ENCODE measurements at places on chromosomes 13 and 19.
A peak's percentile ranks its signal among the peaks of the same experiment; 100 is the strongest.

DNA sequence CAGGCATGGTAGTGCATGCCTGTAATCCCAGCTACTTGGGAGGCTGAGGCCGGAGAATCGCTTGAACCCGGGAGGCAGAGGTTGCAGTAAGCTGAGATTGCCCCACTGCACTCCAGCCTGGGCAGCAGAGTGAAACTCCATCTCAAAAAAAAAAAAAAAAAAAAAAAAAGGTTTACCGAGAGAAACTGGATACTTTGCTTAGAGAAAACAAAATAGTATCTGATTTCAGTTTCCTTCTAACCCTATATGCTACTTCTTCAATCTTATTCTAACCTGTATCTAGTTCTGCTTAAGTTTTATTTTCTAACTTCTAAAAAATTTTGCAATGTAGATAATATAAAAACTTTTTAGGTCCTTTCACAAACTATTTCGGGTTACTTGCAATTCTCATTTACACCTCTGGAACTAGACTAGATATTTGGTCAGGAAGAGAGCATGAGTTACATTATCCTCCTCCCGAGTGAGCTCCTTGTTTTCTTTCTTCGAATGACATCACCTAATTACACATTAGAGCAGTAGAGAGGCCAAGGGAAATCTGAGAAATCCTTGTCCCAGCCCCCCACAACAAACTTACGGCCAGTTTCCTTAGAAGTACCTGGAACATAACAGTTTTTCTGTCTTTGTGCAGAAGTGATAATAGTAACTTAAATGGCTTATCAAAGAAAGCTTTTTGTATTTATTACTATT, 128.9 kb downstream of the B3GLCT start:
- DNase-seq: no peak

DNA sequence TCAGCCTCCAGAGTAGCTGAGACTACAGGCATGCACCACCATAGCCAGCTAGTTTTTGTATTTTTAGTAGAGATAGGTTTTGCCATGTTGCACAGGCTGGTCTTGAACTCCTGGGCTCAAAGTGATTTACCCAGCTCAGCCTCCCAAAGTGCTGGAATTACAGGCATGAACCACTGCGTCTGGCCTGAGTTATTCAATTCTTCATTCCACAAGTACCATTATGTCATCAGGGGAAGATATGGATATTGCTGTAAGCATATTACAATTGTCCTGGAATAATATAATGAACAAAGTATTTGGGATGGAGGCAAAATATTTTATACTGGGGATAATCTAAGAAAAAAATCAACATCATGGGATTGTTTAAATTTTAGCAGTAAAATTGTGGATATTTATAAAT, 646.0 kb upstream of the SLITRK6 start:
- no peak for DNase-seq

DNA sequence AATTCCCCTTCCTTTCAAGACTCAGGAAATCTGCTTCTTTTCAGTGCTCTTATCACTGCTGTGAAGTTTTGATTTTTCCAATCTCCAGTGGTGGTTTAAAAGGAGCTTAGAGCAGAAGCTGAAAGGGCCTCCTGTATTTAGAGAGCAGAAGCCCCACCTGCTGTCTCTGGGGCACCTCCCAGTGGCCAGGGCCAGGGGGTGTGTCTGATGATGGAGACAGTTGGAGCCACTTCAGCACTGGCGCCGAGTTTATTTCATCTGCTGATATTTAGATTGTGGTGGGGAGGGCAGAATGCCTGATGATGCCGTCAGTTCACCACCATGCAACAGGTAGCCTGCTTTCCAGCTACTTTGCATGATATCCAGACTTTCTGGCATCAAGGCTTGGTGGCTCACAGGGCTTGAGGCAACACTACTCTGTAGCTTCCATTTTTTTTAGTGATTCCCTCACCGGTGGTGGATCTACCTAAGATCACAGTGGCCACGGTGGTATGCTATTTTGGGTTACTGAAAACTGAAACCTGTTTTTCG, 371.9 kb downstream of the KCNRG start:
- DNase-seq: peak; percentile 75

- no peak for DNase-seq
Observed at GRCh38 chr13:74061926-74062595, 72.1 kb downstream of the KLF12 start.

DNA sequence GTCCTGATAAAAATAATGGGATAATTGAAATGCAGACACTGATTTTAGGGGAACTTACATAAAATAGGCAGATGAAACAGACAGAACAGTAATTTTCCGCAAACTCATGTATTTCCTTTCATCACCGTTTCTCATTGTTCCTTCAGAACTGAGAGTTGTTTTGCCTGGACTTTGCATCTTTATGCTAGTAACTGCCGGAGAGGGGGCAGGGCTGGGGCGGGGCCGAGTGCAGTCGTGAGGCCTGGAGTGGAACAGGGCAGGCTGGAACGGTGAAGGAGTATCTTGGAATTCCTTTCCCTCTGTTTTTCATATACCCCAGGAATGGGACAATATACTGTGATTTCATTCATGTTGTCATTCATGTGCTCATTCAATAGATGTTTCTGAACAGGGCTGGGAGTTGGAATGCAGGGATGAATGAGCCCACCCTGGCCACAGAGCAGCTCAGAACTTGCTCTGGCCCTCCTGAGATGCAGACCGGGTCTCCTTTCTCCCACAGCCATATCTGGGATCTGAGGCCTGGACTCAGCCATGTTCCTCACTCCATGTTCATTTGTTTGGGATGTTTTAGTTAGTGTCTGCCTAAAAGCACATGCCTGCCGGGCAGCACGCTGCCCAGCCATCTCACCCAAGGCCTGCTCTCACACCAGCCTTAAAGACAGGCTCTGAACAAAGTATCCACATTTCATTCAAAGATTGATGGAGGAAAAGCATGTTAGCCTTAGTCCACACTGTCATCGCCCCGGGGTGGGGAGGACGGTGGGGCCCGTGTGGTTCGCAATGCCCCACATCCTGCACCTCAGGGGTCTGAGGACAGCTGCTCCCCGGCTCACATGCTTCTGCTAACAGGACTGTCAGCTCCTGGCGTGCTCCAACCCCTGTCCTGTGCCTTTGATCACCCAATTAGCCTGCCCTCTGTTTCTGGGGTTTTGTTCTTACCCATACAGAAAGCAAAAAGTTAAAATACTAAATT, 92.9 kb downstream of the SOX1 start:
- no peak for DNase-seq

- DNase-seq: no peak
Observed at GRCh38 chr19:799076-799881, 2.0 kb downstream of the PTBP1 start.

- no peak for DNase-seq
Observed at GRCh38 chr19:4328243-4328990, 10.2 kb downstream of the STAP2 start.

GRCh38 chr13:22648320-22648801, 532.4 kb upstream of the SGCG start:
- DNase-seq: no peak

DNA sequence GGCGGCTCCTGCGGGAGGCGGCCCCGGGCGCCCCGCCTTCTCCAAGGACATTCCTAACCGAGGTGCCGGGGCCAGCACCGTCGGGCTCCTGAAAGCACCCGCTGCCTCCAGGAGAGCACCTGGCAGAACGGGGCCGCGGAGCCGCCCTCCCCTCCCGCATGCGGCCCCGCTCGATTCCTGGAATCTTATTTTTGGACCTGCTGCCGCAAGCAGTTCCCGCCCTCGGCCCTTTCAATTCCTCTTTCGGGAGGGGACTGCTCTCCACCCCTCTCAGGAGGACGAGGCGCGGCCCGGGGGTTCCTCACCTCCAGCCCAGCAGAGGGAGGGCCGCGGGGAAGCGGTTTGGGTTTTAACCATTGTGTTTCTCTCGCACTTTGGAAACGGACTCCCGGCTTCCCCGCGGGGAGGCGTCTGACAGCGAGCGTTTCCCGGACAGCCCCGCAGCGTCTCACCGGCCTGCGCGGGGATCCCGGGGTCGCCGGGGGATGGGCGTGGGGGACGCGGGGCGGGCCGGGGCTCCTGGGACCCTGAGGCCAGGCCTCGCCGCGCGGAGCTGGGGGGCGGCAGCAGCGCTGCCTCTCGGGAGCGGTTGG, 849 bp downstream of the GAS6 start:
- no peak for DNase-seq

DNA sequence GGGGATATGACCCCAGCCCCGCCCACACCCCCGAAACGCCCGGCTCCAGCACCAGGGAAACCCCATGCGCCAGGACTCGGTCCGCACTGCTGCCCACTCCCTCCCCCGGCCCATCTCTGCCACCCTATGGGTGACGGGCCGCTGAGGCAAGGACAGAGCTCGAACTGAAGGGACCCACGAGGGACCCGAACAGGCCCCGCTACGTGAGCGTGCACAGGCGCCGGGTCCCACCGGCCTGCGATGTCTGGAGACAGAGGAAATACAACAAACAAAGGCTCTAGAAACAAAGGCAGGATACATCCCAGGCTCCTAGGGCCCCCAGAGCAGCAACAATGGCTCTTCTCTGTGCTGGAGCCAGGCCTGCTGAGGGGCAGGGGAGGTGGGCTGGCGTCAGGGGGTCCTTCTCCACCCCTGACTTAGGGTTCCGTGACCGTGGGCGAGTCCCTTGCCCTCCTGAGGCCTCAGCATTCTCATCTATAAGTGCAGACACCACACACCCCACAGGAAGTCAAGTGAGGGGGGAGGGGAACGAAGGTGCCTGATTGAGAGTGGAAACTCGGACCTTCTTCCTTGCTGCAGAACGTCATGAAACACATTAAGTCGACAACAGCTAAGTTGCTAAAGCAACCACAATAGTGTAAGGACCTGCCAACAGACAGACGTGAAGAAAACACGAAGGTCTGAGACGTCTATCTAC, 3.1 kb downstream of the ABHD17A start:
- no peak for DNase-seq

- no peak for DNase-seq
Observed at GRCh38 chr13:96900986-96901385, 93.3 kb downstream of the OXGR1 start.

GRCh38 chr13:97348569-97349100, 85.3 kb upstream of the RAP2A start:
- DNase-seq: no peak

DNA sequence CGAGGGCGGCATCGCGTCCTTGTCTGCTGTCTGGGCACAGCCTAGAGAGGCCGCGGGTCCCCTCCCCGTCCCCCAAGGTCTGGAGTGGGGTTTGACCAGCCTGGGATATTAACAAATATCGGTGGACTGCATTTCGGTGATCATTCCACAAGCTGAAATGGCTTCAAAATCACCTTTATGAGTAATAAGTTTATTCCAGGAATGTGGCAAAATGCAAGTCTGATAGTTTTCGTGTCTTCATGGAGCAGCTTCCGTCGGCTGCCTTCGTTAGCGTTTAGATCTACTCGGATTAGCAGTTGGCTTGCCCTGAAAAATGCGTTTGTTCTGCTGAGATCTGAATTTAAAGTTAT, 1.1 kb upstream of the GJA3 start:
- DNase-seq: no peak

DNA sequence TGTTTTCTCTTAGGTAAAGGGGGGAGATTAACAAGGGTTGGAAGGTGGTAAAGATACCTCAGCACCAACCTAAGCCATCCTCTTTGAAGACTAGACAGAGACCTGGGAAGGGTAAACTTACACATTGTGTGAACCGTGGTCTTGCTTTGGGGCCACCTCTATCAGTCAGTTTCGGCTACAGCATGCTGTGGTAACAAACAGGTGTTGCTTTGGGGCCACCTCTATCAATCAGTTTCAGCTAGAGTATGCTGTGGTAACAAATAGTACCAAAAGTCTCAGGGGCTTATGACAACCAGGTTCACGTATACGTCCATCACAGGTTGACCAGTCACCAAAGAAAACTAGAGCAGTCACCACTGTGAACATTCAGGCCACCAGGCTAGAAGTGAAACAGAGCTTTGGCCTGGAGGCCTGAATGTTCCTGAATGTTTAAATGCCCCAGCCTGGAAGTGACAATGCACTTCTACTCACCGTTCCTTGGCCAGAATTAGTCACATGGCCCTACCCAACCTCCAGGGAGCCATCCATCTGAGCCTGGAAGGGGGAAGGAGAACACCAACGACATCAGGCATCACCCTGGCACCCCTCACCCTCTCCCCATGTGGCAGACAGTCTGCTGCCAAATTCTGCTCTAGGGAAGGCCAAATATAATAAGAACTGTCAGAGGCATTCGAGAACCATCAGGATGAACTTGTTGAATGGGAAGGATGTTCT, 3.8 kb downstream of the FXYD7 start:
- DNase-seq: no peak

- peak; percentile 17 for DNase-seq
Observed at GRCh38 chr19:16441661-16442162, 30.1 kb downstream of the EPS15L1 start.

DNA sequence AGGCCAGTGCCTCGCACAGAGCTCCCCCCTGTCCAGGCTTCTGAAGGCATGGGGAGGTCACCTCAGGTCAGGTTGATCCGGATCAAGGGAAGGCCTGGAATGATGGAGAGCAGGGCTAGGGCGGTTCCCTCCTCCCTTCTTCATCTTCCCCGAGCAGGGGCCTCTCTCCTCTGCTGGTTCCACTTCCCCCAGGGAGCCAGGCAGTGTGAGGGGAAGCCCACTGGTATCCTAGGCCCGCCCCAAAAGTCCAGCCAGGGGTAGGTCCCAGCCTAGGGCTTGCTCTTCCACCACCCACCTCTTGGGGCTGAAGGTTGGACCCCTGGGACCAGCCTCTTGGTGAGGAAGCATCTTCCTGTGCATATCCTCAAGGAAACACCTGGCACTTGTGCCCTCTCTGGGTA, 16.4 kb upstream of the PRR19 start:
- no peak for DNase-seq

- no peak for DNase-seq
Observed at GRCh38 chr13:44298314-44298713, 75.3 kb upstream of the SERP2 start.

DNA sequence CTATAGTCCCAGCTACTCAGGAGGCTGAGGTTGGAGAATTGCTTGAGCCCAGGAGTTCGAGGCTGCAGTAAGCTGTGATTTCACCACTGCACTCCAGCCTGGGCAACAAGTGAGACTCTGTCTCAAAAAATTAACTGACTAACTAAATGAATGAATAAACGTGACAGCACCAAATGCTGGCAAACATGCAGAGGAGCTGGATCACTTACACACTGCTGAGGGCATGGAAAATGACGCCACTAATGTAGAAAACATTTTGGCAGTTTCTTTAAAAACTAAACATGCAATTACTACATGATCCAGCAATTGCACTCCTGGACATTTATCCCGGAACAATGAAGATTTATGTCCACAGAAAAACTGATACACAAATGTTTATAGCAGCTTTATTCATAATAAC, 31.3 kb upstream of the GTF3A start:
- no peak for DNase-seq

DNA sequence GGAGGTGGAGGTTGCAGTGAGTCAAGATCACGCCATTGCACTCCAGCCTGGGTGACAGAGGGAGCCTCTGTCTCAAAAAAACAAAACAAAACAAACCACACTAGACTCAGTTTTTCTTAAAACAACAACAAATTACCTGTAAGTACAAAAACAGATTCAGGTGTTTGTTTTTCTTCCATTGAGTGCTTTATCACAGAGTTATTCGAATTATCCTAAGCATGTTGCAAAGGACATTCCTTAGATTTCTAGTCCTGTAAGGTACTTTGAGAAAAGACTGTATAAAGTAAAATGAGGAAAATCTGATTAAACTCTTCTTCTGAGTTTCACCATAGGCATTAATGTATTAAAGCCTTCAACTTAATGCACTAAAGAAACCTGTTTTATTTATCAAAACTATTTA, 2.2 kb upstream of the EEF1AKMT1 start:
- DNase-seq: no peak

GRCh38 chr13:43100667-43101066, 77.3 kb downstream of the DNAJC15 start:
- DNase-seq: no peak

- no peak for DNase-seq
Observed at GRCh38 chr19:10835089-10835753, 791 bp downstream of the TMED1 start.

Measured in NCI-H2029 (cell line).